ENCODE measurements at places on chromosomes 7 and 10.

- DNase-seq, result no peak
Measured at GRCh38 chr7:99677648-99678045, 2.1 kb downstream of the CYP3A5 start.

DNA sequence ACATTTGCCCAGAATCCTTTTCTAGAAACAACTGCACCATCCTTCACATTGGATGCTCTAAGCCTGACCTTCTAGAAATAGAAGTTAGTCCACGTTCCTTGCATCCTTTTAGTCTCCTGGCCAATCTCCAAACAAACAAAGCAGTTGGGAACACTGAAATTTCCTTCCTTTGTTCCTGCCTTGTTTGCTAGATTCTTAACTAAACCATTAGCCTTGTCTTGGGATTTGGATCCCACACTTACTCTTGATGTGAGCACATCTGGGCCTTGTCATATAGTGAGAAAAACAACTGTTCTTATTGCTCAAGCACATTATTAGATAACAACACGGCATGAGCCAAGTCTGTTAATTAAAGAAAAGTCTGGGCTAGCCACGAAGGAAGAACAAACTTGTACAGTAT is 319.3 kb upstream of the GHITM start:
- DNase-seq, result no peak

DNA sequence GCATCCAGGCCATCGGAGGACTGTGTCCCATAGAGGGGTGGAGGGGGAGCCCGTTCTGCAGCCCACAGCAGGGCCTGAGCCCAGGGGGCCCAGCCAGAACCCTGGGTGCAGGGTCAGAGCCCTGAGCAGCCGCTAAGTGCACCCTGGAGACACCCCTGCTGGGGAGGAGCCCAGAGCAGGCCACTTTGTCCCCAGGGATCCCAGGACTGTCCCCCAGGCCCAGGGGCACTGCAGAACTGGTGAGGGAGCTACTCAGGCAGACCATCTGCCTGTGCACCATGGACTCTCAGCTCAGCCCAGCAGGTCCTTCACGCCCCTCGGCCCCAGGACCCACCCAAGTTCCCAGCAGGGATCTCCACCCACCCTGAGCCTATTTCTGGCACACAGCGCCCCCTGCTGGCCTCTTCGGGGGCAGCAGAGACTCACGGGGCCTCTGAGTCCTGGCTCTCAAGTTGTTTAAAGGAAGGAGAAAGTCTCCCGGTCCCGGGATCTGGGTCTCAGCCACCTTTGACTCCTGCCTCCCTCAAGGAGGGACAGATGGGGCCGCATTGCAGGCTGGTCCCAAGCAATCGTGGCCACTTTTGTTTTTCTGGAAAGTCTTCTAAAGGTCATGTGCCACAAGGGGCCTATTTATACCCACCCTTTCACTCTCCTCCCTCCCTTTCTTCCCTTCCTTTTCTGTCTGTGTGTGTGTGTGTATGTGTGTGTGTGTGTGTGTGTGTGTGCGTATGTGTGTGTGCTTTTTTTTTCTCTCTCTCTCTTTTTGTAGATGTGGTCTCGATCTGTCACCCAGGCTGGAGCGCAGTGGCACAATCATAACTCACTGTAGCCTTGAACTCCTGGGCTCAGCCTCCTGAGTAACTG is 90.3 kb downstream of the MYL10 start:
- no peak for DNase-seq

DNA sequence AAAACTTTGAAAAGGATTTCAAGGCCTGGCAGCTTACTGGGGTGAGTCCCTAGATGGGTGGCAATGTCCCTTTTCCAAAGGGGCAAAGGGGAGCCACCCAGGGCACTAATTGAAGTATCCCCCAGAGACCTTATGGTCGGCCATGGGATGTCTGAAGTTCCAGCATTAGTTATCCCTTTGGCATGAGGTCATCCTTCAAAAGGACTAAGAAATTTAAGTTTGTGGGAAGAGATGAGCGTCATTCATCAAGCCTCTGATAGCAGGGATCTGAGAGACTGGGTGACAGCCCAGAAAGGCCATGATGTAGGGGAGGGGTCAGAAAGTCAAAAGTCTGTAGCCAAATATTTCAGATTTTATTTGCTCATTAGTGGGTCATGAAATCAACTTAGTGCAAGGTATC is 195.3 kb downstream of the ZNF438 start:
- no peak for DNase-seq

DNA sequence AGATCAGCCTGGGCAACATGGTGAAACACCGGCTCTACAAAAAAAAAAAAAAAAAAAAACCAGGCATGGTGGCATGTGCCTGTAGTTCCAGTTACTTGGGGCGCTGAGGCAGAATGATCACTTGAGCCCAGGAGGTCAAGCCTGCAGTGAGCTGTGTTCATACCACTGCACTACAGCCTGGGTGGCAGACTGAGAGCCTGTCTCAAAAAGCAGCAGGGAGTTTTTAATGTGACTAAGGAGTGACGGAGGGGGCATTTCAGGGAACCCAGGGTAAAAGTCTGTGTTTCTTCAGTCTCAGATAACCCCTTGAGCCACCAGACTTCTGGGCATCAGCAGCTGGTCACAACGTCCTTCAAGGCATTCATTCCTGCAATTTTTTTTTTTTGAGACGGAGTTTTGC is 2.2 kb upstream of the C10orf95 start:
- DNase-seq, result no peak

GRCh38 chr7:6433784-6434615 is 13.8 kb downstream of the DAGLB start:
- DNase-seq, result no peak

DNA sequence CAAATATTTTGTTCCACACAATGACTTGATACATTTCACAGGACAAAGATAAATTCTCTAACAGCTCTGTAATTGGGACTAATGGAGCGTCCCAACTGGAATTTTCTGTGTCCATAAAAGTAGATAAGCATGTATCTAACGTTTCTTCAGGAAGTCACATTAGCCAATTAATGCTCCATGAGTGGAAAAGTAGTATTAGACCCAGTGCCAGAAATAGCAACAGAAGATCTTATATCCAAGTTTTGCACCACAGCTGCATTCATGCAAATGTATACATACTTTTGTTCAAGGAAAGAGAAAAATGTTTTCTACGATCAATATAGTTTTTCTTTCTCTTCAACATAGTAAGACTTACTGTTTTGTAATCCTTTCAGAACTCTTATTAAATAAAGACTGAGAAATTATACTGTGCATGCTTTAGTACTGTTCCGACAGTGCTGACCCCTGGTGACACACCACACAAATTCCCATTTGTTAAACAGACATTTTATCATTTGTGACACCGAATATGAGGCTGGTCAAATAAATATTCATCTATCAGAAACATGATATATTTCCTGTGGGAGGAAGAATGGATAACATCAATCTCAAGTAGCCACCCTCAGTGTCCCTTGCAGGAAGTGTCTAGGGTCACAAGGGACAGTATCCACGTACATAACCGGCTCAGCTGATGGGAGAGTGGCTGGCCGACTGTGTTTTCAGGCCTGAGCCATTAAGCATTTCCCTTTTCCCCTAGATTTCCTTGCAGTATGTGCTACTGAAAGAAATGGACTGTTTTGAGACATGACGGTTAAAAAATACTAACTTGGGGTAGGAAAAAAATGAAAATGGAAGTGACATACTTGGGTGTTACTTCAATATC is 102.1 kb upstream of the RSU1 start:
- DNase-seq, result no peak

- DNase-seq, result no peak
Measured at GRCh38 chr7:30979027-30979426, 15.3 kb downstream of the GHRHR start.

DNA sequence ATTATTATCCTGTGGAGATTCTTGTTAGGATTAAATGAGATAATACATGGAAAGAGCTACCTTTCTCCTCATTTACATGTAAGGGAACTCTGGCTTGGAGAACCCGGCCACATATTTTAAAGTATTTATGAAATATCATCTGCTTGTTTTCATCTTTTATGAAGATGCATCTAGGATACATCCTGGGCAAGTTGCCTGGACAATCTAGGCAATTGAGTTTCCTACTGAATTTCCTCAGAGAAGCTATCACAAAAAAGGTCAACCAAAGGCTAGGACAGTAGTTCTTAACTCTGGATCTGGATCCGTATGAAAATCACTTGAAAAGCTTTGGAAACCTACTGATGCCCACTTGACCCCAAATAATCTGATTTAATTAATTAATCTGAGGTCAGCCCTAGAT is 140.7 kb downstream of the MTPAP start:
- DNase-seq, result no peak

DNA sequence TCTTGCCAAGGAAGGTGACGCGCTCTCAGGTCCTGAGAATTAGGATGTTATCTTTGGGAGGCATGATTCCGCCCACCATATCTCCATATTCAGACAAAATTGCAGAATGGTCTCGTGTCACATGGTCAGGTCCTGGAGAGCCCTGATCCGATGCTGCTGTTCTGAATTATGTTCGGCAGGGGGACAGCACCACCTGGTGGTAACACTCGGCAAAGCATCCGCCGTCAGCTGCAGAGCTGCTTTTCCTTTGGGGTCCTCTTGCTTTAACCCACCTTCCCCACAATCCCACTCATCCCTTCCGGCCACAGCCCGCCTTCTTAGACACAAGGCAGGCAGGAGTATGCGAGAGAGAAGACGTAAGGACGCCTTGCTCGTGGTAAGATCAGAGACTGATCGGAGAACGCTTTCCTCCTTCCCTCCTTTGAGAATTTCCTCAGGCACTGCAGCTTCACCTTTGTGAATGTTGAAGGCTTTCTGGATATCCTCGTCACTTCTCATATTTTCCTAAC is 327.8 kb upstream of the C7orf33 start:
- no peak for DNase-seq

GRCh38 chr7:7136466-7137381 is 45.6 kb upstream of the C1GALT1 start:
- DNase-seq, result no peak

DNA sequence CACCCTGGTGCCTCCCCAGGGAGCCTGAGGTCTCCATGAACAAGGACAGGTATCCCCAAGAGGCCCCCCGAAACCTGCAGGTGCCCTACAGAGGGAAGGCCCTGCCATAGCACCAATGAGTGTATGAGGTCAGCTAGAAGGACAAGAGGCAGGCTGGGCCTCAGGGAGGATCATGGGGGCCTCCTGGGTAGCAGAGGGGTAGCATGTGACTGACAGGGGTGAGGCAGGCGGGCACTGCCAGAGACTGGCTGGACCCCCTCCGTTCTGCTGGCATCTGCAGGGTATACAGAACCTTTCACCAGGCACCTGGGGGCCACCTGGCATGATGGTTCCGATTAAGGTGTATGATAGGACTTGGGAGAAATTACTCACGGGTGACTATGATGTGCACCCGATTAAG is 79.2 kb upstream of the KCTD7 start:
- DNase-seq, result no peak

DNA sequence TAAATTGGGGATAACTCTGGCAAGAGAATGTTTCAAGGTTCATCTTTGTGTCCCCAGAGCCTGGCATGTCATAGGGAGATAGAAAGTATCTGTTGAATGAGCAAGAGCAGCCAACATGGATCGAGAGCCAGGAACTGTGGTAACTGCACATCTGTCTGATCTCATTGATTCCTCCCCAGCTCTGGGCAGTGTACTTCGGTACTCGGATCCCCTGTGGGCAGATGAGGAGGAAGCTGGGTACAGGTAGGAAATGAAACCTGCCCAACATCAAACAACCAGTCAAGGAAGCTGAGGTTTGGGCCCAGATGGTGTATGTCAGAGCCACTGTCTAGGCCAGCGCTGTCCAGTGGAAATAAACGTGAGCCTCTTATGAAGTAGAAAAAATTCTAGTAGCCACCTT is 76.4 kb downstream of the GRK5 start:
- no peak for DNase-seq

DNA sequence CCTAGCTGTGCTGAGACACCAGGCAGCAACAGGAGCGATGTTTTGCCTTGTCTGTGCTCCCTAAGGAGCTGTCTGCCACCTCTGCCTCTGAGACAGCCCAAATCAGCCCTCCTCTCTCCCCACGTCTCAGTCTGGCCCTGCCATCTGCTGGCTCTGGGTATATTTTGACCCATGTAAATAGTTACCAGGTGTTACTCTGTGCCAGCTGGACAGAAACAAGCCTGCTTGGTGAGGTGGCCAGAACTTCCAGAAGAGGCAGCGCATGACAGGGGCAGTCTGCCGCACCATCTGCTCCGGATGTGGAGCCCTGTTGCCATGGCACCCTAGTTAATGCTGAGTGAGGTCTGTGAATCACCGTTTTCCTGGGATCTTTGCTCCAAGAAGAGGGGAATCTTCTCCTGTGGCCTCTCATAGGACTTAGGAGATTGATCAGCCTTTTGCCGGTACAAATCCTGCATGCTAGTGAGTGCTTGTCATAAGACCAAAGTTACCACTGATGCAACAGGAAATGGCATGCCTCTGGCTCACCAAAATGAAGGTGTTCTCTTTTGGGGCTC is 31.8 kb downstream of the GSTO2 start:
- DNase-seq, result no peak

GRCh38 chr10:64762861-64763260 is 1241.7 kb downstream of the REEP3 start:
- no peak for DNase-seq

- no peak for DNase-seq
Measured at GRCh38 chr7:111873963-111874690, 311.8 kb upstream of the IMMP2L start.

DNA sequence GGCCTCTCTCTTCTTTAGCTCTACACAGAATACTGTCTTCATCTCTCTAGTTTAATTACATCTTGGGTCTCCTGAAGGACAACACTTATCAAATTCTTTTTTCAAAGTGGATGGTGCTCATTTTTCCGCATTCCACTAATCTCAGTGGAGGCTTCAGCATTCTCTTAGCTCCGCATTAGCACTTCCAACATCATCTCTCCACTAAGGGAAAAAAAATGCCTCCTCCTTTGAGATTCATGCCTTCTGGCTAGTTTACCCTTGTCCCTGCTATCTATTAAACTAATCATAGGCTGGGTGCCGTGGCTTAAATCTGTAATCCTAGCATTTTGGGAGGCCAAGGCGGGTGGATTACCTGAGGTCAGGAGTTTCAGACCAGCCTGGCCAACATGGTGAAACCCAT is 9.2 kb downstream of the PPP3CB start:
- DNase-seq, result no peak

- no peak for DNase-seq
Measured at GRCh38 chr7:55164527-55164926, 145.7 kb downstream of the EGFR start.

- no peak for DNase-seq
Measured at GRCh38 chr7:5635006-5635405, 146.5 kb downstream of the RNF216 start.

- DNase-seq, result no peak
Measured at GRCh38 chr10:101993651-101994200, 62.2 kb downstream of the ARMH3 start.

DNA sequence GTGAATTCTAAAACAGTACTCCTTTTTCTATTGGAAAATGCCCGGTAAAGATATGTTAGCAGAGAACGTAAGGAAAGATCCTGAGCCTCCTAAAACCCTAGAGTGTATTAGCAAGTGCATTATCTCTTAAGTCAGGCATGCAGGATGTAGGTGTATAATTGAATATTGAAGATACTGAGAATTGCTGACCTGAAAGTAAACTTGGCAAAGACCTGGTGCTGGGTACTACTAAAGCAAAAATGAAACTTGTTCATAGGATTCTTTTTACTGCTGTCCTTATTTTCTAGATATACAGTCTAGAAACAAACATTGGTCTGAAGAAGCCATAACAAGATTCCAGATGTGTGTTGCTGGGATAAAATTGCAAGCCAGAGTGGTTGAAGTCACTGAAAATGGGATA is 18.8 kb upstream of the VWA2 start:
- DNase-seq, result no peak

- no peak for DNase-seq
Measured at GRCh38 chr7:47326220-47326619, 255.7 kb downstream of the TNS3 start.

GRCh38 chr10:104447331-104447730 is 93.7 kb downstream of the CFAP58 start:
- DNase-seq, result no peak
